ENCODE measurements at places on chromosomes 3 and 15. TPM values are rescaled to one million over a fixed set of nuclear protein-coding genes. Genes with fewer than 3 reads are reported as not detected.

GRCh38 chr3:122745369-122746021, 48.1 kb downstream of the HSPBAP1 start:
- H3K27ac ChIP-seq = no peak overlapping the region
- H3K27me3 ChIP-seq = no peaks in the 10 kb centered on the region
- DNase-seq = no peak
- no peak overlapping the region for H3K4me3 ChIP-seq

GRCh38 chr3:149553781-149554451, 79.4 kb downstream of the TM4SF4 start:
- H3K4me3 ChIP-seq = no peak overlapping the region
- peak overlapping the region; percentile 82 for H3K27ac ChIP-seq
- no peaks in the 10 kb centered on the region for H3K36me3 ChIP-seq

GRCh38 chr3:52798978-52799476, 4.4 kb downstream of the ITIH3 start:
- H3K4me3 ChIP-seq = no peak overlapping the region
- no peaks in the 10 kb centered on the region for H3K27me3 ChIP-seq
- no peaks in the 10 kb centered on the region for H3K4me1 ChIP-seq
- H3K36me3 ChIP-seq = no peaks in the 10 kb centered on the region
- DNase-seq = peak; percentile 30

DNA sequence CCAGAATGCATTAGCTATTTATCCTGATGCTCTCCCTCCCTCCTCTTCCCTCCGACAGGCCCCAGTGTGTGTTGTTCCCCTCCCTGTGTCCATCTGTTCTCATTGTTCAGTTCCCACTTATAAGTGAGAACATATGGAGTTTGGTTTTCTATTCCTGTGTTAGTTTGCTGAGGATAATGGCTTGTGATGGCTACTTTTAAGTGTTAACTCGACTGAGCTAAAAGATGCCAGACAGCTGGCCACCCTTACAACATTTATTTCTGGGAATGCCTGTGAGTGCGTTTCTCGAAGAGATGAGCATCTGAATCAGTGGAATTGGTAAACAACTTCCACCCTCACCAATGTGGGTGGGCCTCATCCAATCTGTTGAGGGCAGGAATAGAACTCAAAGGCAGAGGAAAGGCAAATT, 24.7 kb upstream of the TM2D3 start:
- DNase-seq = no peak
- peaks cover 13% of the 10 kb centered on the region for H3K36me3 ChIP-seq
- H3K27me3 ChIP-seq = no peaks in the 10 kb centered on the region
- H3K4me1 ChIP-seq = no peaks in the 10 kb centered on the region
- H3K4me3 ChIP-seq = no peak overlapping the region

- no peak overlapping the region for H3K27ac ChIP-seq
- no peaks in the 10 kb centered on the region for H3K4me1 ChIP-seq
- DNase-seq = no peak
- H3K36me3 ChIP-seq = no peaks in the 10 kb centered on the region
- H3K4me3 ChIP-seq = no peak overlapping the region
- no peaks in the 10 kb centered on the region for H3K27me3 ChIP-seq
These were observed 19.8 kb upstream of the RAB7A start for GRCh38 chr3:128706086-128706615.

GRCh38 chr15:87038404-87038803, 958.7 kb downstream of the AGBL1 start:
- H3K36me3 ChIP-seq = no peaks in the 10 kb centered on the region
- H3K27me3 ChIP-seq = no peaks in the 10 kb centered on the region
- no peak overlapping the region for H3K27ac ChIP-seq
- no peaks in the 10 kb centered on the region for H3K4me1 ChIP-seq
- H3K4me3 ChIP-seq = no peak overlapping the region

DNA sequence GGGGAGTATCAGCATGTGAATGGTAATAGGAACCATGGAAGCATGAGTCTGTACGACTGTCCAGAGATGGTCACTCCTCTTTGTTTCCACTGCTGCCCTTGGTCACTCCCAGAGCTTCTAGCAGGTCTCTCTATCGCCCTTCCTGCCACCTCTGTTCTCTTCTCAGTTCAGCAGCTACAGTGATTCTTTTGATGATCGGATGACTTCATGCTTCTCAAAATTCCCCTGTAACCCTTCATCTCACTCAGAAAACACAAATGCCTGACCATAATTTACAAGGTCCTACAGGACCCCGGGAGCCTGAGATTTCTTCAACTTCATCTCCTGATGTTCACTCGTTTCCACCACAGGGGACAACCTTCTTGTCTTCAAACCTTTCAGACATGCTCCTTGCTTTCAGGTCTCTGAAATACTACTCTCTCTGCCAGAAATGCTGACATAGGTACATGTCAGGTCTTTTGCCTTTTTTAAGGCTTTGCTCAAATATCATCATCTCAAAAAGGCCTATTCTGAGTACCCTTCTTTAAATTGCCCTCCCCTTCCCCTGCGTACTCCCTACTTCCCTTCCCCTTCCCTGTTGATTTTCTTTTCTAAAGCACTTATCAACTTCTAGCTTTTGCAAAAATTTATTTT, 42.1 kb upstream of the BHLHE40 start:
- H3K27ac ChIP-seq = no peak overlapping the region
- no peak for DNase-seq
- H3K4me1 ChIP-seq = no peaks in the 10 kb centered on the region
- H3K4me3 ChIP-seq = no peak overlapping the region
- H3K36me3 ChIP-seq = no peaks in the 10 kb centered on the region

DNA sequence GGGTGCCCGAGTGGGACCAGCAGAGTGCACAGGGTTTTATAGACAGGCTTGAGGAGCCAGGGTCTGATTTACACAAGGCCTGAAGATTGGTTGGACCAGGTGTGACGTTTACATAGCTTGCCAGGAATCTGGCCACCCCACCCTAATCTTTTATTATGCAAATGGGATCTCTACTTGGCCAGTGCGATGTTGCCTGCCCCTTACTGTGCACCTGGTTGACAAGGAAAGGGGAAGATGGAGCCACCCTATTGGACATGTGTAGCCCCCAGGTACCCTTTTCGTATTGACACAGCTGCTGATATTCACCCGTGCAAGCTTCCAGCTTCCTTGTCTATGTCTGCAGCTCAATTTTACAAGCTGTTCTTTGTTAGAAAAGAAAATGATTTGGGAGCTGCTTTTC, 132.0 kb downstream of the ARNT2 start:
- H3K4me3 ChIP-seq = no peak overlapping the region
- no peaks in the 10 kb centered on the region for H3K27me3 ChIP-seq
- DNase-seq = no peak

DNA sequence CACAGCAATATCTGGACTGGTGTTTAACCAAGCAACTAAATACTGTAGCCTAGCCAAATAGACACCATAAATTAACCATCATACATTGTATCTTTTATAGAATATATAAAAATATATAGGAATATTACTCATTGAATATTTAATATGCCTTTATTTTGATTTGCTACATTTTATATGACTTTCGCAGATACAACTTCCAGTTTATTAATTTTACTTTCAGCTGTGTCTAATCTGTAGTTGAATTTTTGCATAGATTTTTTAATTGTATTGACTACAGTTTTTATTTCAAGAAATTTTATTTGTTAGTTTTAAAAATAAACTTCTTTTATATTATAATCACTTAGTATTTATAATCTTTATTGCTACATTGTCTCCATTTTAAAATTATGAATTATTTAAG, 299.7 kb downstream of the LSAMP start:
- no peak for DNase-seq
- H3K27me3 ChIP-seq = no peaks in the 10 kb centered on the region
- no peaks in the 10 kb centered on the region for H3K4me1 ChIP-seq
- H3K36me3 ChIP-seq = no peaks in the 10 kb centered on the region
- H3K27ac ChIP-seq = no peak overlapping the region

GRCh38 chr3:25558796-25559195, 105.9 kb downstream of the TOP2B start:
- H3K27ac ChIP-seq = no peak overlapping the region
- no peak for DNase-seq
- H3K36me3 ChIP-seq = no peaks in the 10 kb centered on the region

GRCh38 chr15:76916369-76916768, 11.2 kb upstream of the SCAPER start:
- no peak for DNase-seq
- H3K4me3 ChIP-seq = no peak overlapping the region
- no peaks in the 10 kb centered on the region for H3K4me1 ChIP-seq
- no peaks in the 10 kb centered on the region for H3K27me3 ChIP-seq

- peaks cover 6% of the 10 kb centered on the region for H3K4me1 ChIP-seq
- no peak overlapping the region for H3K4me3 ChIP-seq
These were observed 187.9 kb downstream of the SUCNR1 start for GRCh38 chr3:152061296-152061695.

GRCh38 chr15:47622055-47622454, 95.2 kb upstream of the SEMA6D start:
- no peaks in the 10 kb centered on the region for H3K4me1 ChIP-seq
- H3K4me3 ChIP-seq = no peak overlapping the region
- H3K27ac ChIP-seq = no peak overlapping the region
- no peaks in the 10 kb centered on the region for H3K36me3 ChIP-seq

GRCh38 chr3:157279237-157279636, 119.3 kb upstream of the CCNL1 start:
- no peaks in the 10 kb centered on the region for H3K27me3 ChIP-seq
- no peak overlapping the region for H3K4me3 ChIP-seq
- no peaks in the 10 kb centered on the region for H3K4me1 ChIP-seq
- H3K36me3 ChIP-seq = no peaks in the 10 kb centered on the region

DNA sequence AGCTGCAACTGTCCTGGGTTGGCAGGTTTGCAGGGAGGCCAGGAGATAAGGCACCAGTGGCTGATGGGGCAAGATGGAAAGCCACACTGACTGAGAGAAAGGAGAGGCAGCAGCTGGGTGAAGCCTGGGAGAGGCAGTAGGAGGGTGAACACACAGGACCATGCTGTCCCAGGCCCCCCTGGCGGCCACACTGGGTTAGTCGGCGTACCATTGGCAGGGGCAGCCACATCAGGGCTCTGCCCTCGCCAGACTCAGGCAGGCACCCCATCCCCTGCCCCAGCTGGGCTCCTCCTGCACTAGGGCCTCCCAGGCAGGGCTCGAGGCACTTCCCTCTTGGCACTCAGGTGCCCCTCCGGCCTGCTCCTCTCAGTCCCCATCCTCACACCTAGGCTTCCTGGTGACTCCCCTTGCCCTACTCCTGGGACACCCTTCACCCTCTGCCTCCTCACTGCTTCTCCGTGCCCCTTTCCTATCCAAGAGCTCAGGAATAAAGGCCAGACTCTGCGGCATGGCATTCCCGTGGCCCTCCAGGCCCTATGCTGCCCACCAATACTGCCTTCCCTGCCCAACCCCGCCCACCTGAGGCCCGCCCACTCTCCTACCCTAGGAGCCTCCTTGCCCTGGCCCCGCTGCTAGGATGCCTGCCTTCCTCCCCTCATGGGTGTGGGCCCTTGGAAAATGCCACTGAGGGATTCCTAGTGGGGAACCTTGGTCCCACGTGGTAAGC, 28.7 kb upstream of the DUSP7 start:
- no peak overlapping the region for H3K4me3 ChIP-seq
- H3K36me3 ChIP-seq = no peaks in the 10 kb centered on the region
- H3K27me3 ChIP-seq = no peaks in the 10 kb centered on the region
- DNase-seq = no peak
- H3K27ac ChIP-seq = no peak overlapping the region

DNA sequence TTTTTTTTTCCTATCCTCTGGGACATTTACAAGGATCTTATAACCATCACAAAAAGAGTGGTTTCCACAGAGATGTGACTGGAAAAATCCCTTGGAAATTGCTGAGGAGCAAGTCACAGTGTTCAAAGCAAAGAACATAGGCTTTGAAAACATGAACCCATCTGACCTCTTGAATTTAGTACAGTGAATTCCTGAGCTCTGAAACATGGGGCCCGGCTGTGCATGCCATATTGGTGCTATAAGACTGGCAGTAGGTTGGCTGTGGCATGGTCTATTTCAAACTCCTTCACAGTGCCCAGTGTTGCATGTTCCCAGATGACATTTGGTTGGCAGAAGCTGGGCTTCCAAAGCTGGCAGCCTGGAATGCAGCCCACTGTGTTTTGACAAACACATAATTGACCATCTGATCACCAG, 202.2 kb downstream of the TIGIT start:
- no peaks in the 10 kb centered on the region for H3K36me3 ChIP-seq
- H3K4me3 ChIP-seq = no peak overlapping the region
- no peaks in the 10 kb centered on the region for H3K27me3 ChIP-seq

GRCh38 chr3:73635254-73635653, 10.5 kb upstream of the PDZRN3 start:
- no peak for DNase-seq
- H3K27ac ChIP-seq = no peak overlapping the region
- no peaks in the 10 kb centered on the region for H3K36me3 ChIP-seq
- no peak overlapping the region for H3K4me3 ChIP-seq
- no peaks in the 10 kb centered on the region for H3K27me3 ChIP-seq

- H3K4me3 ChIP-seq = no peak overlapping the region
- H3K27ac ChIP-seq = no peak overlapping the region
- H3K4me1 ChIP-seq = no peaks in the 10 kb centered on the region
- peak; percentile 26 for DNase-seq
These were observed 479.4 kb downstream of the ERC2 start for GRCh38 chr3:55988905-55989304.

DNA sequence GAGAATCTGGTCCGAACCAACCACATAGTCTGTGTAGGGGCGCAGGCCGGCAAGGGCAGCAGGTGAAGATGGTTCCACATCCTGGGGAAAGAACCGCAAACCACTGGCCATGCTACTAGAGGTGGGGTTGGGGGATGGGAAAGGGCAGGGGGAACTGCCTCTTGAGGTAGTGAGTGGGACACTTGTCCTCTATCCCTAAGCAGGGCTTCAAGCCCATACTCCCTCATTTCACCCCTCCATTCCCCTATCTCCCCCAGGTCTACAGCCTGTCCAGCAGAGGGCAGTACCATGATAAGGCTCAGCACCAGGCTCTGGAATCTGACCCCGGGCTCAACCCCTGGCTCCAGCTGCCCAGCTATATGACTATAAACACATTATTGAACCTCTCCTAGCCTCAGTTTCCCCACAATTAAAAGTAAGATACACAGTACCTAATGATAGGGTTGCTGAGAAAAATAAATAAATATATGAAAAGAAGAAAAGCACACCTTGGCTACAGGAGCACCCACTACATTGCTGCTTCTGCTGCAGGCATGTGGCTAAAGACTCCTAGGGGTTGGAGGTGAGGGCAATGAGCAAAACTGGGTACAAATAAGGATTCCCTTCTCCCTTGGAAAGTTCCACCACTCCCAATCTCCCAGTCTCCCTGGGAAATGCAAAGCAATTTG, 6.3 kb downstream of the GORASP1 start:
- H3K27ac ChIP-seq = no peak overlapping the region
- peak; percentile 62 for DNase-seq
- H3K4me1 ChIP-seq = peaks cover 31% of the 10 kb centered on the region
- H3K36me3 ChIP-seq = peaks cover 36% of the 10 kb centered on the region
- no peak overlapping the region for H3K4me3 ChIP-seq

GRCh38 chr15:84685304-84685703, 27.3 kb upstream of the NMB start:
- DNase-seq = no peak
- no peak overlapping the region for H3K4me3 ChIP-seq
- H3K36me3 ChIP-seq = peaks cover 76% of the 10 kb centered on the region
- no peaks in the 10 kb centered on the region for H3K4me1 ChIP-seq
- no peak overlapping the region for H3K27ac ChIP-seq
- H3K27me3 ChIP-seq = no peaks in the 10 kb centered on the region

Gene DAPK2
- total RNA-seq = 23.2 TPM

Gene SAMMSON
- 2.9 TPM for total RNA-seq

Gene RFT1
- total RNA-seq = not detected

Gene PLS1
- 12.5 TPM for total RNA-seq

Gene SEMA3G
- 9.6 TPM for total RNA-seq

Gene LTF
- total RNA-seq = 190 TPM

Gene RHOV
- 1.3 TPM for total RNA-seq

Gene PSTPIP1
- 2.4 TPM for total RNA-seq

Gene CFAP100
- not detected for total RNA-seq

Gene HACD3
- 46.5 TPM for total RNA-seq

Gene ALCAM
- total RNA-seq = 121 TPM

Measured in stomach (tissue), 19 donors.